ENCODE measurements at places on chromosomes 6 and 20.

- no peak for DNase-seq
These were observed 101.0 kb downstream of the CENPW start for GRCh38 chr6:126440923-126441322.

DNA sequence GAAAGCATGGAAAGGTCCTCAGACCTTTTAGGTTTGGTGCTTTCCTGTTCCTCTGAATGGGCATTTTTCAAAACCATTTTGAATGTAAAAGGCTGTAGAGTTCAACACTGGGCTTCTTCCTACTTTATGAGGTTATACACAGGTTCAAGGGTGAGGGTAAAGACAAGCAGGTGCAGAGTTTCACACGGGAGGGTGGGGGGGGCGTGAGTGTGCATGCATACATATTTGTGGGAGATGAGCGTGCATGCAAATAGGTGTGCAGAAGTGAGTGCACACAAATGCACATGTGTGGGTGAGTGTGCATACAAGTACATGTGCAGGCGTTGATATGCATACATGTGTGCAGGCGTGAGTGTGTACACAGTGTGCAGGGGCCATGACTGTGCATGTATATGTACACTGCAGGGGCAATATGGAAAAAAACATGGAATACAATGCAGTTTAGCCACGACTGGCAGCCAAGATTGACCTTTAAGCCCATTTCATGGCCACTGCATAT lies 183.1 kb downstream of the GMPR start:
- DNase-seq, result no peak

GRCh38 chr6:143332153-143332845 lies 118.2 kb downstream of the ADAT2 start:
- no peak for DNase-seq

- no peak for DNase-seq
These were observed 727 bp upstream of the EXOC2 start for GRCh38 chr6:693723-694009.

DNA sequence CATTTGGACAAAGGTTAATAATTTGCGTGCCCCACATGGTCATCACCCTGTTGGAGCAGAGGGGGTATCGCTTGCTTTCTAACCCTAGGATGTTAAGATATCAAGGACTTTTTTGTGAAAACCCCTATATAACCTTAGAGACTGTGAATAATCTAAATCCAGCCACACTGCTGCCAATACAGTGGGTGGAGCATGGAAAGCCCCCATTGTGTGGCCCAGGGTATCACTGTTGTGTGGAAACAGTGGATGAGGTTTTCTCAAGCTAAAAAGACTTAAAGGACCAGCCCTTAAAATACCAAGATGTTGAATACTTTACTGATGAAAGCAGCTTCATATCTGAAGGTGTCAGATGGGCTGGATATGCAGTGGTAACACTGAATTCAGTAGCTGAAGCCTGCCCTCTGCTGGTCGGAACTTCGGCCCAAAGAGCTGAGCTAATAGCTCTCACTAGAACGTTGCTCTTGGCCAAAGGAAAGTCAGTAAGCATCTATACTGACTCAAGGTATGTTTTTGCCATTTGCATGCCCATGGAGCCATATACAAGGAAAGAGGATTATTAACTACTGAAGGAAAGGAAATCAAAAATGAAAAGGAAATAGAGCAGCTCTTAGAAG lies 695.2 kb downstream of the PHF3 start:
- no peak for DNase-seq

GRCh38 chr20:34337544-34337943 lies 25.5 kb upstream of the ITCH start:
- DNase-seq, result no peak

DNA sequence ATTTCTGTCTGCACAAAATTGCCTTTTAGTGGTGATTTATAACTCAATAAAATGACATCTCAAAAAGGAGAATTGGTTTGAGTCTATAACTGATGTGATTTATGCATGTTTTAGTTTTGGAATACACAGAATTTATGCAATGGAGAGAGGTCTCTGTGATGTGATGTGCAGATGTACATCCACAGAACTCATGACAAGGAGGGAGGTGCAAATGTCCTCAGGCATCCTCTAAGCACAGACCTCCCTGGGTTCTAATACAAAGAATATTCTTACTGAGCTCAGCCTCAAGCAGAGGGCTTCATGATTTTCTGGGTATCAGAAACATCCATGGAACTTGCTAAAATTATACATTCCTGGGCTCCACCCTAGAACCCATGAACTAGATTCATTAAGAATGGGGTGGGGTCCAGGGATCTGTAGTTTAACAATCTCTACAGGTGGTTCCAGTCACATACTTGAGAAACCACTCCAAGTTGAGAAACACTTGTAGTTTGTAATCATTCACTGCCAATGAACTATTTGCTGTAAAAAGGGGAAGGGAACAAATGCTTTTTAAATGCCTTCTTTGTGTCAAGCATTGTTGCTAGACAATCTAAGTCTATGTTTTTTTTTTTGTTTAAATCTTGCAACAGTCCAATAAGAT lies 60.2 kb upstream of the NEDD9 start:
- DNase-seq, result no peak

DNA sequence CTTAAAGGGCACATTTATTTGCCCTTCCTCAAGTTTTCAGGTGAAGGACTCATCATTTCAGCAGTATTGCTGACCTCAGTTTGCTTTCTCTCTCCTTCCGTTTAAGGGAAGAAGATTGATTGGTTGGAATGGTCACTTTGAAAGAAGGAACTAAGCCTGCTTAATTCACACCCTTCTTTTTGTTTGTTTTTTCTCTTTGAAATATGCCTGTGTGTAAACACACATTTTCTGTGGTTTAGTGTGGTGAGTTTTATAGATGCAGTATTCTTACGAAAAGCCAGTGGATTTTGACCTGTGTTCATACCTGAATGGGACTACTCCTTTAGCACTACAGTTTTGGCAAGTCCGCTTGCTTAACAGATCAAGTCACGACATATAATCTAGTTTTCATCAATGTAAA lies 548.8 kb upstream of the EPHA7 start:
- no peak for DNase-seq

GRCh38 chr6:139371421-139372203 lies 2.8 kb downstream of the CITED2 start:
- no peak for DNase-seq

GRCh38 chr6:70210462-70210861 lies 92.4 kb downstream of the COL9A1 start:
- no peak for DNase-seq

DNA sequence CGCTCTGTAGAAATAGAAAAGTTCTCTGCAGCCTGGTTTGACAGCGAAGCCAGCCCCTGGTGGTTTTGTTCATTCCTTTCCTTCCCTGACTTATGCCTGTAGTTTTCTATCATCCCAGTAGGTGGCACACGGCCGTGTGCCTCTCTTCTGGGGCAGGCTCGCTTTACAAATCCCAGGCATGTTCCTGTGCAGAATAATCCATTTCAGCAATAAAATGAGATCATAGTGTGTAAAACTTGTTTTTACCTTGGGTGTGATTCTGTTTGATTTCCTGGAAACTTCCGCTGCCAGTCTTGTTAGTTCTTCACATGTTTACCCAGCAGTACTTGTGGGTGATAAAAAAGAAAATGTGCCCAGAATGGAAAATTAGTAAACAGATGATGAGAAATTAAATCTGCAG lies 7.4 kb upstream of the INSM1 start:
- DNase-seq, result peak; percentile 72

DNA sequence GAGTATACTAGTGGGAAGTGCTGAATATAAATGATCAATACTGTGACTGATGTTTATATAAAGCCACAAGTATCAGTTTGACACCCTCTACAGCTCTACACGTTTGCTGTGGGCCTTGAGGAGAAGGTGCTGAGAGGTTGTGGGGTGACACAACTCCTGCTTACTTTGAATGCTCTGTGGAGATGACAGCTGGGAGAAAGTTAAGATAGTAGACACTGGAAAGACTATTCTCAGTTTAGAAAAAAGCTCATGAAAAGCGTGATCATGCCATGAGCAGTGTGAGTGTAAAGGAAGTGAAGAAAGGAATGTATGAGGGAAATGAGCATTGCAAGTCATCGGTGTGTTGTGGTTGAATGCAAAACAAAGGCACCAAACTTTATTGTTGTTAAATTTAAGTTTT lies 215.8 kb downstream of the UTRN start:
- DNase-seq, result no peak

DNA sequence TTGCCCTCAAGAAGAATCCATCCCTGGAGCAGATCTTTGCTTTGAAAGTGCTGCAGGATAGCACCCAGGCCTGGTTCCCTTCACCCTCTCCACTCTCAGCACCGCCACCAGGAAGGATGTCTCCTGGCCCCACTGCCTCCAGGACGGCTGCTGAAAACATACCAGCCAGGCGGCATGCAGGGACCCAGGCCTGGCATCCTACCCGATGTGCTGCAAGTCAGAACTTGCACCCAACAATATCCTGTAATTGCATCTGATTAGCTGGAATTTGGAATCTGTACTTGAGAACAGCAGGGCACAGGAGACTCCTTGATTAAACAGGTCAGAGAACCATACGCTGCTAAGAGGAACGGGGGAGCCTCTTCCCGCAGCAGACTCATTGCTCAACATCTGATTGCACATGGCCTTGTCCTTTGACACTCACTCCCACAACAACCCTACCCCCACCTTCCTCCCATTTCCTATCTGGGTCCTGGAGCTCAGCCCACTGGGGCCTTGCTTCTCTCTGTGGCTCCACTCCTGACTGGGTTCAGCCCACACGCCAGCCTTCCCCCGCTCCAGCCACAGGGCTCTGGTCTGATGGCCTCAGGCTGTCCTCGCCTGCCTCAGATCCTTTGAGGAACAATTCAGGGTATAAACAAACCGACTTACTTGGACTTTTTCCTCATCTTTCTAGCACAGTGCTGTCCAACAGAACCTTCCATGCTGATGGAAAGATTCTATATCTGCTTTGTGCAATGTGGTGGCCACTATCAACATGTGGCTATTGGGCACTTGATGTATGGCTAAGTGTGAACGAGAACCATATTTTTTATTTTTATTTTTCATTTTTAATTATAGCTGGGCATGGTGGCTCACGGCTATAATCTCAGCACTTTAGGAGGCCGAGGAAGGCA lies 78.0 kb downstream of the FGD2 start:
- DNase-seq, result peak; percentile 79

Measured in RPMI7951 (cell line).